ENCODE measurements at places on chromosomes 1 and 21.

- no peak for DNase-seq
Observed at GRCh38 chr1:244445320-244446181, 6.2 kb downstream of the ADSS2 start.

DNA sequence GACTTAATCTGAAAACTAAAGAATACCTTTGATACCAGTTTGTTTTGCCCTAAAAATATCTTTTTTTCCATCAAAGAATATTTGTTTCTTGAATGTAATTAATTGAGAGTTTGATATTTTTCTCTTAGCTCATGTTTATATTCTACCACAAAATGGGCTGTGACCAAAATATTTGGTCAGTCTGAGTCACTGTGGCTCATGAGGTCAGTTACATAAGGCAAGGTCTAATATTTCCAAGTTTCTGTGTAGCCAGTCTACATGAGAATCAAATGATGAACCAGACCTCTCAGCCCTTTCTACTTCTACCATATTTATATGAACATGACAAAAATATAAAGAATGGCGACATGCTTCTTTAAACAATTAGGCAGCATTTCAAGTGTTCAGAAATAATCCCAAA lies 83.0 kb upstream of the IVNS1ABP start:
- no peak for DNase-seq

DNA sequence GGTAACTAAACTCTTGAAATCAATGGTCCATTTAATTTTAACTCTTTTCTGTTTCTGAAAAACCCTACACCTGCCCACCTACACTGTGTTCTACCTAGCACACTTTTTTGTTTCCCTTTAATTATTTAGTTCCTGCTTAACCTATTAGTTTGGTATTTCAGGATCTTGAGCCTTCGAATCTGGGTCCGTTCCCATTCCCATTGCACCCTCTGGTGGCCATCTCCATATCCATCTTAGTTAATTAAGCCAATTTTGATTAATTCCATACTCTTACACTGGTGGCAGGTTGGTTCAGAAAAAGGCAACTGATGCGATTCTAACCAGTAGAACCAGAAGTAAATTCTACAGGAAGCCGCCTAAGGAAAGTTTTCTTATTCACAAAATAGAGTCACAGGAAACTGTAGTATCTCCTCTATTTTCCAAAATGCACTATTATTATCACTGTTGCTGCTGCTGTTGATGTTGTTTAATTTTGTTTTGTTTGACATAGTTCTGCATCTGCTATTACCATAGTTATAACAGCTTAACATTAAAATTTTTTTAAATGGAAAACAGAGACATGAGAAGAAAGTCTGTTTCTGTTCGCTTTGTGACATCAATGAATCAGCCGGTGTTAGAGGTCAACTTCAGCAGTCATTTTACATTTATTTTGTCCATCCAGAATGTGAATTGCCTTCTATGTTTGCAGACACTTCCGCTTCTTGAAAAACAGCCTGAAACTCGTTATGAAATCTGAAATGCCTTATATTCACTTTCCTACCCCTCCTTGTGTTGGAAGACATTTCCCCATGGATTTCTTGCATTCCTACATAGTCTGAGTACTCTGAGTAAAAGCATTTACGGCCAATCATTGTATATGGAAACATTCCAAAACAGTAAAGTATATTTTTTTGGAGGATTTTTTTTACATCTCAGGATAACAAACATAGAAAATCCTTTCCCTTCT lies 115.5 kb upstream of the NCAM2 start:
- no peak for DNase-seq

DNA sequence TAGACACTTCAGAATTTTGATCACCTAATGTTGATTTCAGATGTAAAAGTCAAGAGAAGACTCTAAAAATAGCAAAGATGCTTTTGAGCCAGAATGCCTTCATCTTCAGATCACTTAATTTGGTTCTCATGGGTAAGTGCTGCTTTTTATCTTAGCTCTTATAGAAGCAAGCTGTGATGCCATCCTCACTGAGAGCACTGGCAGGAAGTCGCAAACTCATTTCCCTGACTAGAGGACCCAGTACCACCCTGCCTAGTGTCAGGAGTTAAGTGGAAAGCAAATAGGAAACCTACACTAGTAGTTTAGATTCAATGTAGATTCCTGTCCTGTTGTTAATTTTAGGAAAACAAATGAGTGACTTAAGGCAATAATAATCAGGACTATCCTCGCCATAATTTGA lies 12.1 kb downstream of the IFNAR2 start:
- DNase-seq = no peak

DNA sequence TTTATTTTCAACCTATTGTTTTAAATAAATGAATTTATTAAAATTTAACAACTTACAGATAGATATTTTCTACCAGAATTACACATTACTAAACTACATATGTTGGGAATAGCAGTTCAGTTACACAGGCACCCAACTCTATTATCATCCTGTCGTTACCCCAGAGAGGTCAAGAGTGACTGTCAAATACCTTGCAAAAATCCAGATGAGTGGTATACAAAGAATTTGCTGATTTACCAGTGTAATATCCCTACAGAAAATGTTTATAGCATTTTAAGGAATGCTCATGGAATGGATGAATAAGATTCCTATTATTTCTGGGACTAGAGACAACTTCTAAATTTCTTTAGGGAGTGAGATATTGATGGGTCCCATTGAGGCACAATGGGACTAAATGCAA lies 300.7 kb upstream of the RGS18 start:
- no peak for DNase-seq

DNA sequence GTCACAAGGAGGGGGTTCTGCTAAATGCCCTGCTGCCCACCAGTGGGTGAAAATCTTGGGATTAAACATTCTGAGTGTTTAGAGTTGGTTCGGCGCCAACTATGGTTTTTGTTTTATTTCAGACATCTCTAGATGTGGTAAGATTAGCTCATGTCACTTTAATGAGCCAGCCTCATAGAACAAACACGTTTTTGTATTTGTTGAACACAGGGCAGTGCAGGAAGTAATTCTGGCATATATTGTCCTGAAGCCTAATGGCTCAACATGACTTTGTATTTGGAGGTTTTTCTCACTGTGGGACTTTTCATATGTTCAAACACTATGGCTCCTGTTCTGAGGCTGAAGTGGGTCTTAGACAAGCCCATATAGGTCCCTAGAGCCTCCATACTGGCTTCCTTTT lies 107.8 kb downstream of the NGF start:
- DNase-seq = no peak

DNA sequence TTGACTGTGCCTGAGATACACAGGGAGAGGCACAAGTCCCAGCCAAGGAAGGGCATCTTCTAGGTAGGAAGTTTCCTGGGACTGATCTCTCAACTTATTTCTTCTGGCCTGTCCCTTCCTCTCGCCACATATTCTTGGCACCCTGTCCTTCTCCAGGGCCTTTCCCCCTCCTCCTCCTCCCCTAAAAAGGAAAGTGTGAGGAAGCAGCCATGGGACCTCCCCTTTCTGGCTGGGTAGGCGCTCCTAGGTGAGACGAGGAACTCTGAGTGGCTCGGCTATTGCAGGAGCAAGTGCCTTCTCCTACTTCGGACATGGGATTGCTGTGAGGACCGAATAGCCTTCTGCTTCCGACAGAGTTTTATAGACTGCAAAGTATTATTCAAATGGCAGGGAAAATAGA lies 15.5 kb upstream of the MTARC2 start:
- no peak for DNase-seq

GRCh38 chr1:43446881-43447835 lies 6.6 kb downstream of the HYI start:
- peak; percentile 15 for DNase-seq

GRCh38 chr1:217660353-217661062 lies 29.4 kb downstream of the SPATA17 start:
- DNase-seq = no peak

DNA sequence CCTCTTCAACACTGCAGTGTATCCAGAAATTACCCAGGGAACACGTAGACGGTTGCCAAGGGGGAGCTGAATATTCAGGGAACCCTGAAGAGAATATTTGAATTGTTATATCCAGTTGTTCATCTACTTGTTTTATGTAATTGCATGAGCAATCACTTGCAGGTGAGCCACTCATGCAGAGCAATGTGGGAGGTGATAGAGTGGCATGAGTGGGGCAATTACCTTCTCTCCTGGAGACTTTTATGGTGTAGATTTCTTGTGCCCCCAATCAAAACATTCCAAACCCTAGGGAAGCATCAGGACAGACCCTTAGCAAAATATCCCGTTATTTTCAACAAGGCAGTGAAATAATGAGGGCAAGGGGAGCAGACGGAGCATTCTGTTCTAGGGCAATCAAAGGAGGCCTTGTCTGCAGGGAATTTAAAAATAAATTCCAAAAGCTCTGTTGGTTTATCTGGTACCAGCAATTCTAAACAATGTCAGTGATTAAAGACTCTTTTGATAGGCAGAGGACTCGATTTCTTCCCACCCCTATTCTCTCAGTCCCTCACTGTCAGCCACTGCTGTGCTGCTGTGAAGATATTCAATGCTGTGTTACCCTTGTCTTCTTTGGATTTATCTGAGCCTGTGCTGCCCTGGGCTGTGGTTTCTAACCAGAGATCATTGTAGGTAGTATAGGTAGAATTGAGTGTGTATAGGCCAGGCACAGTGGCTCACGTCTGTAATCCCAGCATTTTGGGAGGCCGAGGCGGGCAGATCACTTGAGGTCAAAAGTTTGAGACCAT lies 180.2 kb upstream of the MAP1LC3C start:
- DNase-seq = no peak

- DNase-seq = no peak
Observed at GRCh38 chr1:22953740-22954141, 18.9 kb downstream of the LACTBL1 start.

- no peak for DNase-seq
Observed at GRCh38 chr1:243693800-243694199, 156.2 kb downstream of the AKT3 start.

DNA sequence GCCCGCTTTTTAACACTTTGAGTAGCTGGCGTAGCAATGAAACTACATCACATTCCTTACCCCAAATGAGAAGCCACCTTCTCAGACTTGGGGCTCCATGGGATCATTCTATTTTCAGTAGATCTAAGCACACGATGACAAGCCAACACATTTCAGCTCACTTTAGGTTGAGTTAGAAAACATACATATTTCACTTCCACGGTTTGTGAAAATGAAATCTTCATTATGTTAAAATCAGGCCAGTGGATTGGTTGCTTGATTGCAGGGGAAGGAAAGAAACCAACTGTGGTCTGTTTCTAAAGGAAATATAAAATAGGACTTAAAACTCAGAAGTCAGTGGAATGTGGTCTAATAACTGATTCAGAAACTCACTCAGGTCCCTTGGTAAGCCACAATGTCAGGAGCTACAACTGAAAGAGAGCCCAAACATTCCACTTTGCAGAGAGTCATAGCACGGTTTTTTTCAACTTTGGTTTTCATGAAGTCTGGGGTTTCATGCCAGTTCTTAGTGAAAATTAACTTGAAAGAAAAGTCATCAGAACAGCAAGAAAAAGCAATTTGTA lies 82.3 kb upstream of the TIAM1 start:
- no peak for DNase-seq

- no peak for DNase-seq
Observed at GRCh38 chr1:96845464-96845863, 123.9 kb downstream of the PTBP2 start.

GRCh38 chr1:77280962-77281361 lies 857 bp upstream of the AK5 start:
- DNase-seq = no peak

- DNase-seq = no peak
Observed at GRCh38 chr1:180210008-180210620, 19.9 kb upstream of the LHX4 start.

DNA sequence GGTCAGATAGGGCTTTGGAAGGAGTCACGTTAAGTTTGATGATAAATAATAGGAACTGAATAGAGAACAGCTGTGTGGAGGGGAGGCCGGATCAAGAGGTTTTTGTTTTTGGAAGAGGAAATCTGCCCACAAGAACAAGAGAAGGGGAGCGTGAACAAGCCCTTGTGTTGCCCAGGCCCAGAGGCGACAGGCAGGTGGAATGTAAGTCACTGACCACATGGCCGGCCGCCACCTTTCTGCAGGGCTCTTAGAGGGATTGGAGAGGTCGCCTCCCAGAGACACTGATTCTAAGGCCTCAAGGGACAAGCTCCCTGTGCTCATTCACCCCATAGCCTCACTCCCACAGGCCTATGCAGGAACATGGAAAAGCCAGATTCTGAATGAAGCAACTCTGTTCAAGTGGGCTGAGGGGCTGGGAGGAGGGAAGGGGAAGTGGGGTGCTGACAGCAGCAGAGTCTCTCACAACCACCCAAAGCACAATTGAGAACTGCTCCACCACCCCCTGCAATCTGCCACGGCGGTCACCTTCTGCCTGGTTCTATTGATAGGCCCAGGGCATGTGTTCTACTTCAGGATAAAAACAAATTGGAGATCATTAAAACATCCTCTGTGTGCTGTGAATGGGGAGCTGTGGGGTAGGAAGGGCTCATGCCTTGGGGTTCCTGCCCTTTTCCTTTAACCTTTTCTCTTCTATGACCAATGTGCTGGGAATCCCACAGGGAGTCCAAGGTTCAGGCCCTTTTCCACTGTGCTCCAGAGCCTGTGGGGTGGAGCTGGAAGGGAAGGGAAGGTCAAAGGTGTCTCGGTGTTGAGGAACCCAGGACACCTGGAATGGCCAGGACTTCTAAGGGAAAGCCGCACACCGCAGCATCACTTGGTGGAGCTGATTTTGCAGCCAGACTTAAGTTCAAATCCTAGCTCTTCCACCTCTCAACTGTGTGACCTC lies 63.3 kb upstream of the PARP1 start:
- DNase-seq = no peak

- peak; percentile 67 for DNase-seq
Observed at GRCh38 chr1:239951511-239952140, 140.1 kb upstream of the FMN2 start.

DNA sequence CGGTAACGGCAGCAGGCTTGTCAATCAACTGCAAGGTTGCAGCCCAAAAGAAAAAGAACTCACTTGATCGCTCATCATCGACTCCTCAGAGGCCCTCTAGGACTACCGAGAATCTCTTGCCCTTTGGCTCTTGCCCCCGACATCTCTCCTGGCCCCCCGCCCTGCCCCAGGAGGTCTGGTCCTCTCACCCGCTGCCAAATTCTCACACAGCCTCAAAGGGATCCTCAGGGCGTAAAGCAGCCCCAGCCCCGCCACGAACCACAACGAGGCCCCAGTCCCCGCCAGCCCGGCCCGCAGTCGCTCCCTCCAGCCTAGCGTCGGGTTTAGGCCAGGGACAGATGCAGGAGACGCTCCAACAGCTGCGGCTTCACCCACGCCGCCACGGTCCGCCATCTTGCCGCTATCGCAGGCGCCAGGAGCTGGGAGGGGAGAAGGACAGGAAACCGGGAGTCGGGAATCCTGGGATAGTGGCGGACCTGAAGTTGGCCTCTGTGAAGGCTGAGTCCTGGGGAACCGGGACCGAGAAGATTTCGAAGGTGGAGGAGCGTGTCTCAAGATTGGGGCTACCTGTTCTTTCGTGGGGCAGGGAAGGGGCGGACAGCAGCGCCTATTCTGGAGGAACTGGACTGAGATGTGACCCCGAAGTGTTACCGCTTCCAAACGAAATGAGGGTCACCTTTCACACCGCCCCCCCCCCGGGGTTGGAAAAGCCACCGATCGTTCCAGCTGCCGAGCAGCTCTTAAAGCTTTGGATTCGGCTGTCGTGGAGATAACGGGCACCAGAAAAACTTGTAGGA lies at the start of gene ST7L:
ST7L (minus strand) TSS at position 421 of the 797 bp plus-strand sequence; CDS start at position 393, 28 bp downstream.
- peak; percentile 89 for DNase-seq

- no peak for DNase-seq
Observed at GRCh38 chr1:234479310-234479559, 256 bp upstream of the TARBP1 start.

GRCh38 chr1:94721240-94721639 lies 98.9 kb upstream of the SLC44A3 start:
- DNase-seq = peak; percentile 52

GRCh38 chr21:17386498-17386897 lies 126.3 kb upstream of the CXADR start:
- no peak for DNase-seq

GRCh38 chr1:222071387-222071786 lies 329.5 kb upstream of the DUSP10 start:
- DNase-seq = no peak
